ENCODE measurements at places on chromosomes 7 and 10. TPM values are rescaled to one million over a fixed set of nuclear protein-coding genes. Genes with fewer than 3 reads are reported as not detected.

GOLGA7B gene
- 0.20 TPM for total RNA-seq

UCMA gene
- not detected for total RNA-seq

ABCA13 gene
- total RNA-seq: not detected

ELFN1 gene
- total RNA-seq: 0.56 TPM

AKR1C2 gene
- total RNA-seq: 2.5 TPM

All from MG63 (cell line).